ENCODE measurements at places on chromosomes 3 and 15.

GRCh38 chr3:153970741-153971347 lies 150.3 kb upstream of the ARHGEF26 start:
- DNase-seq, result no peak

DNA sequence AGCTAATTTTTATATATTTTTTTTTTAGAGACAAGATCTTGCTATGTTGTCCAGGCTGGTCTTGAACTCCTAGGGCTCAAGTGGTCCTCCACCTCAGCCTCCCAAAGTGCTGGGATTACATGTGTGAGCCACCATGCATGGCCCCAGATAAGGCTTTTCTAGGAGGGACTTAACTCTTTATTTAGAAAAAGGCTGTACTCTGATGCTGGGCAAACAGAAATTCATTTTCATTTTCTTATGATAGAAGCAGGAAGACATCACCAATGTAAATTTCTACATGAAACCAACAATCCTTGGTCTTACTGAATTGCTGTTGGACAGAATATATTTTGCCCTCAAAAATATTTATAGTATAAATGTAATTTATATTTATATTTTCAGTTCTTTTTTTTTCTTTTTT lies 9.6 kb downstream of the NIPA1 start:
- no peak for DNase-seq

DNA sequence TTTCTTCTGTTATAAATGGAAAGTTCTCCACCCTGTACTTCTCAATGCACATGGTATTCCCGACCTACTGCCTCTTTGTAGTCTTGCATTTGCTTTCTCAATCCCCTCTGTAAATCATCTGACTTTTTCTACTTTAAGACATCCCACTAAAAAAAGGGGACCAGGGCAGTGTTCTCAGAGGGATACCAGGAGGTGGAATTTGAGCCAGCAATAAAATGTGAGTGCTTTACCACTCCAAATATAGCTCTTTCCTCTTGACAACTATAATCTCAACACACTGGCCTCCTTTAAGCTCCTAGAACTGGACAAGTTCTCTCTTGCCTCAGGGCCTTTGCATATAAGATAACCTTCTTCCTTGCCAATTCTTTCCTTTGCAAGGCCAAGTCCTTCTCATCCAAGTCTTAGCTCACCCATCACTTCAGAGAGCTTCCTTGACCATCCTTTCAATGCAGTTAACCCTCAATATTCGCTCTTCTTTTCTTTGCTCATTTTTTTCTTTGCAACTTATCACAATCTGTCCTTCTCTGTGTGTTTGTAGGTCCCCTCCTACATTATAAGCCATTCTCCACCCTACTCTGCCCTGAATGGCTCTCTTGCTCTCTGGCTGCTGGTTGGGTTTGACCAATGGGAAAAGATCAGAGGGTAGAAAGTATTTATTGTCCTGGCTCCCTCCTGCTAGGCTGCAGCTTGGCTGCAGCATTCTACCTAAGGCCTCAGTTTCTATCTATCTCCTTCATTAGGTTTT lies 93.4 kb downstream of the PRICKLE2 start:
- DNase-seq, result no peak

GRCh38 chr3:193554811-193555210 lies at the start of gene ATP13A4:
Gene ATP13A4, minus strand, starts transcription at chr3:193554895. Its CDS starts 96 bp downstream, at chr3:193554799.
- DNase-seq, result no peak

DNA sequence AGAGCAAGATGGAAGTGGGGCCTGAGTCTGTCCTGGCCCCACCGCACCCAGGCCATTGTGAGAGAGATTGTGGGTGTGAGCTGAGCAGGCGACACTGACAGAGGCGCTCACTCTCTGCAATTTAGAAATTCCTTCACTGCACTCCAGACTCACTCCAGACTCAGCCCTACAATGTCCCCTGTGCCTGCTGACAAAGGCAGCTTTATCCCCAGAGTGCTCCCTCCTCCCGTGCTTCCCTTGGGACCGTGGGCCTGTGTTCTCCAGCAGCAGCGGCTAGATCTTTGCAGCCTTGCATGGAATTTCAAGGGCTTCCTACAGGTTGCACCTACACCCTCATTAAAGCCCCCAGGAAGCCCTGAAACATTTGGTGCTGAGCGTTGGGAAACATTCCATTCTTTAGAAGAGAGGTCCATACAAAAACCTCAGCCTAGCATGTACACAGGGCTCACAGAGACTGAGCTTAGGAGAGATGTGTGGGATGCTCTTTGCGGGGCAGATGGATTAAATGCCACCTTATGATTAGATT lies 1.3 kb upstream of the IL16 start:
- no peak for DNase-seq

Measured in activated T-helper 1 cell treated with anti-CD3 and anti-CD28 coated beads, Interleukin-2, amount 50 U/mL, for 16 hours (primary cell).